ENCODE measurements at places on chromosomes 11 and 22.

DNA sequence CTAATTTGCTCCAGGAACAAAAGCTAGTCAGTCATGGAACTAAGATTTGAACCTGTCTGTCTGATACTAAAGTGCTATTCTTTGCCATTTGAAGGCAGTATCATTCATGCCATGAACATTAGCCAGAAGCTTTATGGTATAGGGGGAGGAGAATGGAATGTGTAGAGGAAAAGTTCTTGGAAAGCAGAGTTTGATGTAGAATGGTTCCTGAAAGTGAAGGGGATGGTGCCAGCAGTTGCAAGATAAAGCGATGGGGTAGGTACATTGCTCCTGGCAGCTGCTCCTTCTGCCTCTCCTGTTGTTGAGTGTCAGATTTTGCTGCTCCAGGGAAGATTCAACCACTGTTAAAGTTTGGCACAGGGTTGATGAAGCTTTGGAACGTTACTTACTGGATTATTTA lies 53.4 kb downstream of the ARHGAP42 start:
- DNase-seq: no peak

- no peak for DNase-seq
These were observed 1.4 kb downstream of the TSPAN4 start for GRCh38 chr11:843818-844692.

GRCh38 chr22:30004101-30004500 lies 76.2 kb upstream of the HORMAD2 start:
- no peak for DNase-seq

GRCh38 chr22:35547987-35548721 lies 7.5 kb downstream of the RASD2 start:
- DNase-seq: no peak

GRCh38 chr11:7563281-7563680 lies 49.5 kb downstream of the PPFIBP2 start:
- no peak for DNase-seq

- no peak for DNase-seq
These were observed 613 bp upstream of the MCHR1 start for GRCh38 chr22:40678493-40679248.

GRCh38 chr11:110196241-110196754 lies 100.1 kb downstream of the RDX start:
- no peak for DNase-seq

All from activated T-helper 1 cell treated with Interleukin-2 at 50 U/mL for 16 hours (primary cell).